ENCODE measurements at places on chromosomes 2 and 18.

- DNase-seq, result no peak
These were observed 108.5 kb downstream of the SOCS6 start for GRCh38 chr18:70397259-70397925.

GRCh38 chr2:234405462-234405861, 91.4 kb downstream of the ARL4C start:
- no peak for DNase-seq

DNA sequence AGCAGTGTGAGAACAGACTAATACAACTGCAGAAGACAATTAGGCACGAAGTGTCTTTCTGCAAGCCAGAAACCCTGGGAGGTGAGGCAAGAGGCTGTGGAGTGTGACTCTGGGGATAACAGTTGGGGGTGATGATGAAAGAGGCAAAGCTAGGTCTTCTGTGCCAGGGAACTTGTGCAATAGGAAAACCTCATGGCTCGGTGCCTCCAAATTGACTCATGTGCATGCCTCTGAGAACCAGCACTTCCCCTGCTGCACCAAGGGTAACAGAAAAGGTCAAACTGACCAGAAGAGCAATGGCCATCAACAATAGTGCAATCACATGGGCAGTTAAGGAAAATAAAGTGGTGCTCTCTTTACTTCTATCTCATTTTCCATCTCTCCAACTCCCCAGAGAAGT, 136.4 kb downstream of the SCG2 start:
- DNase-seq, result no peak

- no peak for DNase-seq
These were observed 29.0 kb downstream of the CFAP210 start for GRCh38 chr2:169664978-169665930.

GRCh38 chr2:9631878-9632700, 1.3 kb upstream of the YWHAQ start:
- no peak for DNase-seq

GRCh38 chr2:1740716-1741589, 3.4 kb downstream of the PXDN start:
- DNase-seq, result peak; percentile 73

DNA sequence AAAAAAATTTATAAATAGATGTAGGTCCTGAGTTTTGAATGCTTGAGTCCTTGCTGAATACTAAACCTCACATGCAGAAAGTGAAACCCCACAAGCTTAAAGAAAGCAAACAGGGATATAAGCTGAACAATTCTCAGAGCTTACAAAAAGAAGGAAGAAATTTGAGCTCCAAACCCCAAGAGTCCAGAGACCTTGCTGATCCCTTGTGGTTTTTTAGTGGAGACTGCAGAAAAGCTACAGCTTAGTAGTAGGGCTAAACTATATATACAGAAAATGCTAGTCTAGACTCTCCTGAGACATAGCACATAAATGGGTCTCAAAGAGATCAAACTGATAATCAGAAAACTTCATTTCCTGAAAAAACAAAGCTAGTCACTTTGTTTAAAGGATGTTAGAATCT, 1548.1 kb upstream of the ZEB2 start:
- no peak for DNase-seq

DNA sequence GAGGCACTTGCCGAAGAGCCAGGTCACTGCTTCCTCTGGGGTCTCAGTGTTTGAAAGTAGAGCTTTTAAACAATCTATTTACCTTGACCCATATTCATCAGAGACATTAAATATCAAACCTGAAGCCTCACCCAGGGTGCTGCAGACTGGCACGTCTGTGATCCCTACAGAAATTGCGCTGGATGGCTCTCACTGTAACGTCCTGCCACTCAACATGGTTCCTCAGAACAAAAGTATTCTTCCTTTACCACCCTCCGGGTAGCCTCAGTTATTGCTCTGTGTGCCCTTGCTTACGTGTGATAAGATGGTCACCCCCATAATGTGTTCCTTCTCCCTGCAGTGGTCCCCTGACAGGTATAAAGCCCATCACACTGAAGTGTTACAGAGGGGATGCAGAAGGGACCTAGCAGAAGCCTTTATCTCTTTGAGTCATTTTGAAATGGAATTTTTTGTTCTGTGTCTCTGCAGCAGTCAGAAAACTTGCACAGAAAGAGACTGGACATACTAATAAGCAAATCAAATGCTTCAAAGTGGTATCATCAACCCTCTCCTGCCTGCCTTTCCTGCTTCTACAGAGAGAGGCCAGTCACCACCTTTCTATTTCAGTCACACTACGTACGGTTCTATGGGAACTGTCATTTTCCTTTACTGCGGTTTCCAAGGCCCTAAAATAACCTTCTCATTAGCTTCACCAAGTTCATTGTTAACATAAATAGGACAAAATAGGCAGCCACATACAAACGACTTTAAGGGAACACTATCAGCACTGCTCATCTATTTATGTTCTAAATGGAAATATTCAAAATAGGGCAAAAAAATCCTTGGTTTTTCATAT, 86.8 kb downstream of the METTL8 start:
- DNase-seq, result no peak

DNA sequence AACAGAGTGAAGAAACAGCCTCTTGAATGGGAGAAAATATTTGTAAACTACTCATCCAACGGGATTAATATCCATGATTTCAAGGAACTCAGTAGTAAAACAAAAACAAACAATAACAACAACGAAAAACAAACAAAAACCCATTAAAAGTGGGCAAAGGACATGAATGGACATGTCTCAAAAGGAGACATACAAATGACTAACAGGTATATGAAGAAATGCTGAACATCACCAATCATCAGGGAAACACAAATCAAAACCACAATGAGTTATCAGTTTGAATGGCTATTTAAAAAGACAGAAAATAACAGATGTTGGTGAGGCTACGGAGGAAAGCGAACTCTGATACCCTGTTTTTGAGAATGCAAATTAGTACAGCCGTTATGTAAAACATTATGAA, 224.8 kb upstream of the NRXN1 start:
- no peak for DNase-seq

DNA sequence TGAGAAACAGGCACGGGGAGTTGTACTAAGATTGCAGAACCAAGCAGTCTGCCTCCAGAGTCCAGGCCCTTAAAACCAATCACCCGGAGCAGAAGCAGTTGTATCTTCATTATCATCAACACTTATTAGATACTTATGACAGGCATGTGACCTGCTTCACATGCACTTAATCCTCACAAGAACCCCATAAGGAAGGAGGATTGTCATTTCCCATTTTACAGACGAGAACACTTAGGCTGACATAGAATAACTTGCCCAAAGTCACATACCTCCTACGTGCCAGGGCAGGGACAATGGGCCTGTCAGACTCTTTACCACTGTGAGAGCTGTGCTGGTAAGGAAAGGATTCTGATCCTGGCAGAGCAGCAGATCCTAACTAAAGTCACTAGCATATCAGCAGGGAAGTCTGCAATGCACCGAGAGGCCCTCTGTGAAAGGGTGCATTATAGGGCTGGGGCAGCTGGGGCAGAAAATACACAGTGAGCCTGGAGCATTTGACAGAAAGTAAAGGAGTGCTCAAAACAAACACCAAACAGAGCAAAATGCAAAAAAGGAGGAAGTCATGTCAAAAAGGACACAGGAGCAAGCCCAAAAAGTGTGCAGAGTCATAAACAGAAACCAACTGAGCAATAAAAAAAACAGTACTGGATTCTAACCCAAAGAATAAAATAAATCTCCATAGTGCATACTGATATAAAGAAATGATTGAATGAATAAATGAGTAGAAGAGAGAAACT, 55.9 kb upstream of the SP3 start:
- DNase-seq, result no peak

- no peak for DNase-seq
These were observed 71.4 kb downstream of the ZEB2 start for GRCh38 chr2:144448389-144449027.

DNA sequence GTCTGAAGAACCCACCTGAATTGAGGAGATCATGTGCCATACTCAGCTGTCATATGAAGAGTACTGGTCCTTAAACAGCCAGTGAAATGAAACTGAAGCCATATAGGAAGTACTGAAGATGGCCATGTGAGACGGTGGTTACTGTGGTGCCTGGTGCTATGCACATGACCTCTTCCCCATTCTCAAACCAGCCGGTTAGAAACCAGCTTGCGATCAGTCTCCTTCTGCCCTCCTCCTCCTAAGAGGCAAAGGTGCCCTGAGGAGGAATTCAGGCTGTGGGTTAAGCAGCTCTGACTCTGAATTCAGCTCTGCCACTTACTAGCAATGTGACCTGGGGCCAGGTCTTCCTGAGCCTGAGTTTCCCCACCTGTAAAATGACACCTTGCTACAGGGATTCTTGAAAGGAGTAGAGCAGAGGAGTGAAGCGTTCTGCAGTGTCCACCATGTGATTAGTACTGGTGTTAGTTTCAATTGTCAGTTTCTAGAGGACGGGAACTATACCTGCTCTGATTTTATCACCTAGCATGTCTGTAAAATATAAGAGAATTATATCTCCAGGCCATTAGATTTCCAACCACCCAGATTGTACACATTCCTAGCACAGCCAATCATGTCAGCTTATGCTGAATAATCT, 5.1 kb downstream of the FECH start:
- DNase-seq, result no peak

DNA sequence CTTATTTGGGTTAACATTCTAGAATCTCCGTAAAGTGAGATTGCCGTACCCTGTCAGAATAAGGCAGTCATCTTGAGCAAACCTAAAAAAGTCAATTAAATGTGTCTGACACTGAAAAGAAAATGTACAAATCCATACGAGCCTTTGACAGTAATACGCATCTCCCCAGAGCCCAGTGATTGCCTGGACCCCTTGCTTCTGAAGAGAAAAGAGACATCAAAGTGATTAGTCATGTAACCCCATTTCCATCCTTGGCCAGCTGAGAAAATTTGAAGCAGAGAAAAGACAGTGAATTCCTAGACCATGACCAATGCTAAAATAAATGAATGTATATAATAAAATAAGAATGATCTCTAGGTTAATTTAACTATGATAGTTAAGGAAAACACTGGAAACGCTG, 1499.4 kb downstream of the SUCLG1 start:
- no peak for DNase-seq

DNA sequence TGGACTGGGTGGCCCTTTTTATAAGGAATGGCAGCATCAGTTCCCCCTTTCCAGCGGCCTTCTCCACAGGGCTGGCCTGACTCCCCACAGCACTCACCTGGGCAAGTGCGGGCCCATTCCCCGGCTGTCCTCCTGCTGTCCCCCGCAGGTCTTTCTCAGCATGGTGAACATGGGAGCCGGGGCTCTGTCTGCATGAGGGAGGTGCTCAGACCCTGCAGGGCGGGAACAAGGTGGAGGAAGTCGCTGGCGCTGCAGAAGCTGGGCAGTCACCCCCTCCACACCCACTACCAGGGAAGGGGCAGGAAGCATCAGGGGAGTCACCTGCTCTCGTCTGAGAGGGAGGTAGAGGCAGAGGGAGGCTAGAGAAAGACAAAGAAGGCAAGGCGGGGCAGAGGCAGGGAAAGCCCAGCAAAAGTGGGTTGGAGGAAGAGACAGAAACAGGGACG, 12.2 kb downstream of the HES6 start:
- no peak for DNase-seq

GRCh38 chr2:18903750-18904149, 314.4 kb upstream of the NT5C1B start:
- no peak for DNase-seq

DNA sequence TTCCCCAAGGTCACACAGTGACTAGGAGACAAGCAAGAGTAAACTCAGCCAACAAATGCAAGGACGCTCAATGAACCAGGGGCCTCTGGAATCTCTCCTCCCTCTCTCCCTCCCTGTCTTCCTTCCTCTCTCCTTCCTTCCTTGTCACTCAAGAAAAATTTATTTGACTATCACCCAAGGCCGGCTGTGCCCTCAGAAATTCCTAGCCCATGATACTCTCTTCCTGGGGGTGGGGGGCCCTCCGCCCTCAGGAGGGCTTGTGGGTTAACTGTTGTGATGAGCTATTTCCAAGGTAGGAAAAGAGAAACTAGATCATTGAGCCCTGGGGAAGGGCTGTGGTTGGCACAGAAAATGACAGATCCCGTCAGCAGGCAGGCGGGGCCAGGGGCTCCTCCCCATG, 21.7 kb downstream of the INHBB start:
- DNase-seq, result no peak

- DNase-seq, result peak; percentile 5
These were observed 59.4 kb upstream of the MSTN start for GRCh38 chr2:190121971-190122370.

GRCh38 chr2:182186132-182186735, 200.6 kb downstream of the PPP1R1C start:
- DNase-seq, result peak; percentile 45

DNA sequence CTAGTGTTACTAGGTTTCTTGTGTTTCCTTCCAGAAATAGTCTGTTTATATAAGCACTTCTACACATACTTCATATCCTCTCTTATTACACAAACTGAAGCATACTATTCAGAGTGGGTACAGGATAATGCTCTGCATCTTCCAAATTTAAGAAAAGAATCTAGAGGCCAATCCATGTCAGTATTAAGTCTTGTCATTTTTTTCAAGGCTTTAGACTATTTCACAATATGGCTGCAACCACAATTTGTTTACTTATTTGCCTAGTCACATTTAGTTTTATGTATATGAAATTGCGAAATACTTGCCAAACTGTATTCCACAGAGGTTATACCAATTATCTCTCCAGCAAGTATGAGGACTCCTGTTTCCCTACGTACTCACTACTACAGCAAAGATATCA, 27.9 kb downstream of the IWS1 start:
- DNase-seq, result no peak

GRCh38 chr2:231957913-231958763, 3.4 kb upstream of the DIS3L2 start:
- no peak for DNase-seq

- no peak for DNase-seq
These were observed 460.3 kb downstream of the MEIS1 start for GRCh38 chr2:66895206-66895605.

DNA sequence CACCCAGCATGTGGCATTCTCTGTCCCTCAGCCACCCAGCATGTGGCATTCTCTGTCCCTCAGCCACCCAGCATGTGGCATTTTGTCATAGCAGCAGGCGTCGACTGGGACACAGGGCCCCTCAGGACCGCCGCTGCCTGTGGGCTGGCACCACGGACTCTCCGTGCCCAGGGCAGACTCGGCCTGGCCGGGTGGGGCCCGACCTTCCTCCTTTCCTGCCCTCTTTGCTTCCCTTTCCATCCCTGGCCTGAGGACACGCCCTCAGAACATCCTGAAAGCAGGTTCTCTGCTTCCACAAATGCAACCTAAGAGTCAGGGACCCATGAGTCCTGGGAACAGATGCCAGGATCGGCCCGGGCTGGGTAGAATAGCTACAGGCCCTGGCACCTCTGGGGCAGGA, 291.4 kb upstream of the SALL3 start:
- DNase-seq, result no peak

DNA sequence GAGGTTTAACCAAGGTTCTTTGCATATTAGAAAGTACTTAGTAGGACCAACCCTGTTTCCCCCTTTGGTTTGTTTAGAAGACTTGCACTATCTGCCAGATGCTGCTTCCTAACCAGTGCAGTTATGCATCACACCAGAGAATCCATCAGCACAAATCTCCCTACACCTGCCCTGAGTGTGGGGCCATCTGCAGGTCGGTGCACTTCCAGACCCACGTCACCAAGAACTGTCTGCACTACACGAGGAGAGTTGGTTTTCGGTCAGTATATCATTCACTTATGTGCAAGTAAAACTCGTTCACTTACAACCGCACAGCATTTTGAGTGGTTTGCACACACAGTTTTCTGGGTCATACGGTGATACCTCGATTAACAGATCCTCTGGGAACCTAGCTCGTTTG, 69.7 kb downstream of the ZNF532 start:
- no peak for DNase-seq

- peak; percentile 57 for DNase-seq
These were observed 111.6 kb upstream of the NABP1 start for GRCh38 chr2:191566344-191566743.
